ENCODE measurements at places on chromosomes 12 and 14. TPM values are rescaled to one million over a fixed set of nuclear protein-coding genes. Genes with fewer than 3 reads are reported as not detected.

DNA sequence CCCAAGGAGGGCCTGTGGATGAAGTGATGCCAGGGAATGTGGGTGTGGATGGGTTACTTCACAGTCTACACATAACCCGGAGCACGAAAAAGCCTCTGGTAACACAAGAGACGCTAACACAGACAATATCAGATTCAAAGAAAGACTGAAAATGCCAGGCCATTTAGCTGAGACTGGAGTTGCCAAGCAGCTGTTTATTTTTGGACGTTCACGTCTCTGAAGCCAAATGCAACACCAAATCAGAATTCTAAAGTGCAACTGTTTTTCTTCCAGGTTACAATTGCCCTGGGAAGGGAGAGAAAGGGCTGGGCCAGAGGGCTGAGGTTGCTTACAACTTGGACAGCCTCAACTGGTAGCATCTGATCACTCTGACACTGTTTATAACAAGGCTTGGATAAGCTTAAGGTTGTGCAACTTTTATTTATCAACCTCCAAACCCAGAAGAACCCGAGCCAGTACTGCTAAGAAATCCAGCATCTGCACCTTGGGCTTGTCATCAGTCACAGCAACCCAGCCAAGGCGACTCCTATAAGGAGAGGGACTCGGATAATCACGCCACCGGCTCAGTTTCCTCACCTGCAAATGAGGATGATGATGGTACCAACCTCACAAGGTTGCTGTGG lies 24.8 kb downstream of the NUAK1 start:
- no peak for DNase-seq

DNA sequence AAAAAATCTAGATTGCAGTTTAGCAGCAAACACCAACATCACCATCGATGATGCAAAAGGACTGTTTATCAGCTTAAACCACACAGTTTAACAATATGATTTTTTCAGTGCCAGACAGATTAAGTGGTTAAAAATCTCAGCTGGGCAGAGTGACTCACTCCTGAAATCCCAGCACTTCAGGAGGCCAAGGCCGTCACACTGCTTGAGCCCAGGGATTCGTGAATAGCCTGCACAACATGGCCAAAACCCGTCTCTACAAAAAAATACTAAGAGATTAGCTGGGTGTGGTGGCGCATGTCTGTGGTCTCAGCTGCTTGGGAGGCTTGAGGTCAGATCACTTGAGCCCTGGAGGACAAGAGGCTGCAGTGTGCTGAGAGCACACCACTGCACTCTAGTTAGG lies 8.9 kb downstream of the RSRC2 start:
- no peak for DNase-seq

- DNase-seq, result no peak
Measured at GRCh38 chr12:107570721-107571120, 114.9 kb upstream of the PWP1 start.

- no peak for DNase-seq
Measured at GRCh38 chr14:102344084-102344483, 18.6 kb downstream of the CINP start.

GRCh38 chr12:96314723-96315122 lies 85.5 kb downstream of the CDK17 start:
- DNase-seq, result no peak

- peak; percentile 86 for DNase-seq
Measured at GRCh38 chr14:22887260-22887989, 4.4 kb downstream of the REM2 start.

- DNase-seq, result no peak
Measured at GRCh38 chr14:101357559-101358319, 203.6 kb upstream of the DIO3 start.

GRCh38 chr12:124479680-124480468 lies 87.5 kb downstream of the NCOR2 start:
- no peak for DNase-seq

GRCh38 chr12:88698471-88698870 lies 118.2 kb upstream of the KITLG start:
- DNase-seq, result no peak

DNA sequence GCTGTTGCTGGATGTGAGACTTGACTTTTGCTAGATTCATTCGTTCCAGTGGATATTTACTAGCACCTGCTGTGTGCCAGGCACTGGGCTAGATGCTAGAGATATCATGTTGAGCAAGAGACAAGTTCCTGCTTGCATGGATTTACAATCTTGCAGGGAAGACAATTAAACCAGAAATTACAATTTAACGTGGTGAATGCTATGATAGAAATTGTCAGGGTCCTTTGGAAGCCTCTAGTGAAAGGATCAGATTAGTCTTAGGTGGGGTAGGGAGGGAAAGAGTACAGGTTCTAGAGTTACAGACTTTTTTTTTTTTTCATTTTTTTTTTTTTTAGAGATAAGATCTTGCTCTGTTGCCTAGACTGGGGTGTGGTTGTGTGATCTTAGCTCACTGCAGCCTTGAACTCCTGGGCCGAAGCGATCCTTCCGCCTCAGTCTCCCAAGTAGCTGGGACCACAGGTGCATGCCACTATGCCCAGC lies 36.7 kb downstream of the SPATS2 start:
- DNase-seq, result no peak

- DNase-seq, result no peak
Measured at GRCh38 chr12:49260571-49261363, 4.1 kb upstream of the TUBA1C start.

GRCh38 chr14:95480887-95481226 lies 35.6 kb downstream of the SYNE3 start:
- DNase-seq, result no peak

- DNase-seq, result no peak
Measured at GRCh38 chr14:64081174-64081746, 212.9 kb downstream of the ESR2 start.

- no peak for DNase-seq
Measured at GRCh38 chr12:104171785-104172569, 34.0 kb upstream of the NFYB start.

Gene CLEC6A
- 0.10 TPM for polyA plus RNA-seq

Gene TAS2R14
- polyA plus RNA-seq, result 3.8 TPM

DNA sequence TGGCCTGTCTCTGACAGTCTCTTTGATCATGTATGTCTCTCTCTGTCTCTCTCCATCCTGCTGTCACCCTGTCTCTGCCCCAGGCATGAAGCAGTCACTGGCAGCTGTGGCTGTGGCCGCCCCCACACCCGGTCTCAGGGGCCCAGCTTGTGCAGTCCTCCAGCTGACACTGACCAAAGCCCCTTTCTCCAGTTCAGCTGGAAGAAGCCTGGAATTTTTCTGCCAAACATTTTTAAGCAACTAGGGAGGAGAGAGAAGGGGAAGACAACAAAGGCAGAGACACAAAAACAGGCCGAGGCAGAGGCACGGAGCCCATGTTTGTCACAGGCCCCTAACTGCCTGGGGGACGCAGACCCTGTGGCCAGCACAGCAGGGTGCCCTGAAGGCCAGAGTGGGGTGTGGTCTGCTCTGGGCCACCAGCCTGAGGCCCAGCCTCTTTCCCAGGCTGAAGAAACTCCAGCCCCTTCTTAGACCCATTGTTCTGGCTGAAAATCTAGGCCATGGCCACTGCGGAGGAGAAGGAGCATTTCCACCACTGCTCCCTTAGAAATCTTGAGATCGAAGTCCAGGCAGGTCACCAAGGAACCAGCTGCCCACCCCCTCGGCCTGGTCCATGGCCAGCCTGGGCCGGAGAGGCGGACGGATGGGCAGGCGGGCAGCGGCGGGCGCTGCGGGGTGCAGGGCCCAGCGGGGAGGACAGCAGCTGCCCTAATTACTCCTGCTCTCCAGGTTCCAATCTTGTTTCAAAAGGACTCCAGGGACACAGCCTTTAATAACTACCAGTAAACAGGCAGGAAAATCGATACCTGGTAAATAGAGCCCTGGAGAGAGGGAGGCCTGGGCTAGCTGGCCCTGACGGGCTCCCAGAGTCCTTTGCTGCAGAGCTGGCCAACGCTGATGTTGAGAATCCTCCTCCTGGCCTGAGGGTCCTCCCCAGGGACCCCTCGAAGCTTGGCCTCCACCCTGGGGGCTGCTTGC lies 14.9 kb downstream of the DTX1 start:
- DNase-seq, result no peak

Gene SIX6
- not detected for polyA plus RNA-seq
